Osteoblast (primary cell): ENCODE measurements at places on chromosomes 2 and 18. TPM values are rescaled to one million over a fixed set of nuclear protein-coding genes. Genes with fewer than 3 reads are reported as not detected.

DNA sequence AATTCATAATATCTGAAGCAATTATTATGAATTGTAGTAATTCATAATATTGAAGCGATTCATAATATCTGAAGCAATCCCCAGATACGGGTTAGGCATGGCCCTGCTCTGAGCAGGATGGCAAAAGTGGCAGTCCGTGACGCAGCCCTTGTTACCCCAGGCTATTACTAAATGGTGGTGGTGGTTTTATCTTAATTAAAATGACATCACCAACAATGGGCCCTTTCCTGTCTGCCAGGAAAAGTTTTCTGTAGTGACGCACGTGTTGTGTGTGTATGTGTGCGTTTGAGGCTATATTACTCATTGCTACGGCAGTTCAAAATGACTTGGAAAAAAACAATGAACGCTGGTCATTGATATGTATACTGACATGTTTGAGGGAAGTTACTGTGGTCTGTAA is 10.6 kb upstream of the MOCOS start:
- DNase-seq: no peak

- no peak for DNase-seq
Observed at GRCh38 chr18:47381975-47382570, 130.6 kb upstream of the SKOR2 start.

EDAR gene
- not detected in 2 replicates for total RNA-seq

VWC2L gene
- total RNA-seq: not detected in 2 replicates

DNA sequence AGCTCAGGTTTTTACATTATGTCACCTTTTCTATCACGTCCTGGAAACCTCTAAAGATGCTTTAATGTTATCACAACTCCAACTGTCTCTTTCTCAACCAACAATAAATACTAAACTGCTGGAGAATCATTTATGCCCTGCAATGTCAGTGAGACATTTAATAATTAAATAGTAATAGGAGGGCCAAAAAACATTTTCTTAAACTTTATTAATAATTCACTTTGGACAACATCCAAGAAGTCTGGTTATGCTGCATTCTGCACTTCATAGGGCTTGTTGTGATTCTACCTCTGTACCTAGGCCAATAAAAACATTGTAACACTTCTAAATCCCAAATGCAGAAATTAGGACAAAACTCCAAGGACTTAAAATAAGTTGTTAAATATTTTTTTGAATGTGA is 420.4 kb upstream of the LRRTM1 start:
- no peak for DNase-seq

GALNT14 gene
- not detected in 2 replicates for total RNA-seq

GRCh38 chr18:11741505-11742145 is 52.6 kb downstream of the GNAL start:
- DNase-seq: peak; percentile 69

DNA sequence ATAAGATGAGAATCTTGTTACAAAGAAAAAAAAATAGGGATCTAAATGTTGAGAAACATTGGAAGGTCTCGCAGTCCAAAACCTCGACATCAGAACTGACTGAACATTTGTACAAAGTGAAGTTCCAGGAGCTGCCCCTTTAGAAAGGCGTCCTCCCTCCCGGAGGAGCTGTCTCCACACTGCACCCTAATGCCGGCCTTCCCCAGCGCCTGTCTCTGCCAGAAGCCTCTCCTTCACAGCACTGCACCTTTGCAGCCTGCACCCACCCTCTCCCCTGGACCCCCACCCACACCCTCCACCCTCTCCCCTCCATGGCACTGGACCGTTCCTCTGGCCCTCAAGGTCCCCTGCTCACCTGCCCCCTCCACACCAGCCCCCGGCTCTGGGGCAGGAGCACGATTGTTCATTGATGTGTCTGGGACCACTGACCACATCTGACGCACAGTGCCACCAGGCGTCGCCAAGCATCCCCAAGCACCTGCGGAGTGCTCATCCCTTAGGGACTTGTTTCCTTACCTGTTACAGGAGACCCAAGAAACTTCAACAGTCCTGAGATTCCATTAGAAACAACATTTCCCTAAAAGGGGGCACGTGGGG is 90.3 kb upstream of the SNTG2 start:
- DNase-seq: no peak

- no peak for DNase-seq
Observed at GRCh38 chr2:152406119-152406835, 71.3 kb downstream of the FMNL2 start.

- DNase-seq: peak; percentile 21
Observed at GRCh38 chr2:3454802-3455201, 64.5 kb downstream of the ADI1 start.

- DNase-seq: no peak
Observed at GRCh38 chr2:199848389-199849130, 2.4 kb downstream of the FTCDNL1 start.

GRCh38 chr2:60125611-60126426 is 427.6 kb downstream of the BCL11A start:
- no peak for DNase-seq
